Ovary (tissue), 10 donors: ENCODE measurements at places on chromosomes 1 and 21.

DNA sequence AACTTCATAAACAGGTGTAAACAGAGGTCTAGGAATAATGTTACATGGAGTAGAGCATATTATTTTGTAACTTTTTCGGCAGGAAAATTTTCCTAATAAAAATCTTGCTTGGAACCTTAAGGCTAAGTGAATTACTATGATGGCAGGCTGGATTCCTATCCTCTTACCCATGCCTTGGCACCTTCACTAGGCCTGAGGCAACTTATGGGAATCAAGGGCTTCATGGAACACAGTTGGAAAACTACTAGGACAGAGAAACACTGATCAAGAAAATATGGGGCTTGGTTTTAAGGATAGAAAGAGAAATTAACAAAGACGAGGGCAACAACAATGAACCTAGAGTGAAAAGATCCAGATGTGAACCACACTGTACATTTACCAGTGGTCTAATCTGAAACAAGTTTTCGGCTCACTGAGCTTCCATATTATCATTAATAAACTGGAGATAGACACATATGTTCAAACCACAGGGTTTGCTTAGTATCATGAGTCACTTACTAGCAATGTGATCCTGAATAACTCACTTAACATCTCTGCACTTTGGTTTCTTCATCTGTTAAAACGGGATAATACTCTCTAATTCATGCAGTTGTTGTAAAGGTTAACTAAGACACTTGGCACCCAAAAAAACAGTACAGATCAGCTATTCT, 68.5 kb downstream of the GPATCH2 start:
- DNase-seq = no peak

GRCh38 chr1:31289021-31289420, 7.6 kb downstream of the SNRNP40 start:
- no peak for DNase-seq

DNA sequence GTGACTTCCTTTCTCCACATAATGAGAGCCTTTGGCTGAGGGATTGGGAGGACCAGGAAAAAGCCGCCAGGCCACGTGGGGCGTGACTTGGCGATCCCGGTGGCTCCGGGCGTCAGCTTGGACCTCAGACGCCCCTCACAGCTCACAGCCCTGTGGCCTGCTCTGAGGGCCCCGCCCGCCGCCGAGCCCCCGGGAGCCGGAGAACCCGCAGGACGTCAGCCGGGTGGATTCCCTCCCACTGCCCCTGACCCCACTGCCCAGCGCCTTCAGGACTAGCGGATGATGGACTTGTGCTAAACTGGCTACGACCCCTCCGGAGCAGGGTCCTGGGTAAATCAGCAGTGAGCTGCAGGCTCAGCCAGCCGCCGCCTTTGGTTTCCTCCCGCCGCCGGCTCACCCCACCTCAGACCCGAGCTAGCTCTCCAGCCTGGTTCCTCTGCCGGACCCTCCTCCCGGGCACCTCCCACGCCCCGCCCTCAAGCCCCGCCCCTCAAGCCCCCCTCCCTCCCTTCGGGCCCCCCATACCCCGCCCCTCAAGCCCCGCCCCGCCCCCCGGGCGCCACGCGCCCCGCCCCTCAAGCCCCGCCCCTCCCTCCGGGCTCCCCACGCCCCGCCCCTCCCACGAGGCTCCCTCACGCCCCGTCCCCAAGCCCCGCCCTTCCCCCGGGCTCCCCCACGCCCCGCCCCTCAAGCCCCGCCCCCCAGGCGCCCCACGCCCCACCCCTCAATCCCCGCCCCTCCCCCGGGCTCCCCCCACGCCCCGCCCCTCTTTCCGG, 10.0 kb upstream of the FAAP20 start:
- DNase-seq = peak; percentile 89

GRCh38 chr1:6822530-6823359, 37.5 kb downstream of the CAMTA1 start:
- no peak for DNase-seq

- DNase-seq = no peak
Measured at GRCh38 chr1:68620571-68620970, 123.7 kb upstream of the DEPDC1 start.

DNA sequence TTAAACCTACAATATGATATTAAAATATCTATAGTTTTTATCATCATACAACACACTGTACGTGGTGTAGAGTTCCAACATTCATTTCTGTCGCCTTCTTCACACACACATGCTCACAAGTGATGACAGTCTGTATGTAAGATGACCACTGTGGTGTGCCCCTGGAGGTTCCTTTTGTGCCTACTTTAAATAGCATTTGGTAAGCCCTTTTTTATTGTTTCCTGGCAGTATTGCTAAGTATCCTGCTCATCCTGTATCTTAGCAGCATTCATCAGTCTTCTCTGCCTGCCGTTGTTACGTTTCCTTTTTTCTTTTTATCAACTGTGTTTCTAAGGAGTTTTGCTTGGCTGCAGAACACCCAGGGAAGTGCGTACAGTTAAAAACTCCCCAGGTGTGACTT, 231.4 kb downstream of the CHRM3 start:
- DNase-seq = no peak

DNA sequence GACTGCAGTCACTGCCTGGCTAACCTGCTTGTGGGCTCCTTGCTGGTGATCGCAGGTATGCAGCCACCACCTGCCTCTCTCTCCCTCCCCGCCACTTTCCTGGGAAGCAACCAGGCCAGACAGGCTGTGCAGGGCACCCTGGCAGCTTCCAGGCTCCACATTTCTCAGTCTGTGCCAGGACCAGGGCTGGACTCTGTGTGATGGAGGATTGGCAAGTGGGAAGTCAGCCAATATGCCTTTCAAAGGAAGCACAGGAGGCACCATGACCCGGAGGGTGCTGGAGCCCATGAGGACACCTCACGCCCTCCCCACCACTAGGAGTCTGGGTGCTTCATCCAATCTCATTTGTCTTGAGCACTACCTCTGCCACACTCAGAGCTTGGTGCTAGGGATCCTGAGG, 15.8 kb upstream of the DISP3 start:
- DNase-seq = no peak

DNA sequence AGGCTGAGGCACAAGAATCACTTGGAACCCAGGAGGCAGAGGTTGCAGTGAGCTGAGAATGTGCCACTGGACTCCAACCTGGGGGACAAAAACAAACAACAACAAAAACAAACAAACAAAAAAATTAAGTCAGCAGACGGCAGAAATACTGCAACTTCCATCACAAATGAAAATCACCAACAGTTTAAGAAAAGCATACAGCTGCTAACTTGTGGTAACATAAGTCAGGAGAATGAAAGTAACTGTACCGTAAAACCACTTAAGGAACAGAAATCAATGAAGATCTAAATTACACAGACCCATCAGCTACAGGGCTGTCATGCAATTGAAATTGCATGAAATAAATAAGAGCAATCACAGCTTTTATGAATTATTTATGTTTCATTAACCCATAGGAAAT, 25.0 kb downstream of the MCOLN2 start:
- DNase-seq = no peak

GRCh38 chr1:204287466-204287891, 72.2 kb downstream of the PLEKHA6 start:
- no peak for DNase-seq

- DNase-seq = no peak
Measured at GRCh38 chr1:32274646-32275340, 17.1 kb upstream of the HDAC1 start.

DNA sequence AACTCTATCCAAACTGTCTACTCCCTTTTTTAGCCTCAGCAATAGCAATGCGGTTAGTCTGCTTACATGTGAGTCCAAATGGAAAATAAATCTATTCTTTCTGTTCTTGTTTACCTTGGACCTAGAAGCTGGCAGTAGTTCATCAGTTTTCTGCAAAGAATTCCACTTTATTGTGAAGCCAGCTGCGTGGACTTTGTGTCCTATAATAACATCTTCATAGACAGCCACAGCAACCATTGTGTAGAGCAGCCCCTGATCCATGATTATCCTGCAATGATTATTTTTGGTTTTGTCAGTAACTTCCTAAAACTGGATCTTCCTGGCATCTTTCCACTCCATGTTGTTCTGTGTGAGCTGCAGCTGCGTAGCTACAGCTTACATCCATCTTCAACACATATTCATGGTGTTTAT, 408.7 kb downstream of the NUF2 start:
- DNase-seq = no peak

- DNase-seq = no peak
Measured at GRCh38 chr21:34807146-34807880, 138.5 kb downstream of the CLIC6 start.

GRCh38 chr1:8010080-8010664, 15.9 kb downstream of the ERRFI1 start:
- DNase-seq = no peak

DNA sequence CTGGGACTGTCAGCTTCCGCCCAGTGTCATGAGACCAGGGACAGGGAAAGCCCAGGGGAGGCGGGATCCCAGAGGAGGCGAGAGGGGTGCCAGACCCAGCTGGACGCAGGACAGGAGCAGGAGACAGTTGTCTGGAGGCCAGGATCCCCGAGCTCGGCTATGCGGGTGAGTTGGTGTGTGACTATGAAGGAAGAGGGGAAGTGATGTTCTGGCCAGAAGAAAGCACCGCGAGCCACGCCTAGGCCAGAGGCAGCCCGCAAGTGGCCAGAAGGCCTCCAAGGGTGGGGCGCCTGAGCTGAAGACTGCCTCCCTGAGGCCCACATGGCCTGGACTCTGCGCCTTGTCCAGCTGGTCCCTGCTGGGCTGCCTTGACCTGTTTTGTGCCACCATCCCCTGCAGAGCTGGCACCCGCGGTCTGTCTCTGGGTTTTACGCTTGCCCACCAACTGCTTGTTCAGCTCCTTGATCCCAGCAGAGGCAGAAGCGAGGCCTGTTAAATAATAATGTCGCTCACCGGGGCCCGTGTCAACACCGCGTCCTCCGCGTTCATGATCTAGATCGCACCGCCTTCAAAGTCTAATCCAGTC, 85.2 kb upstream of the ACTL8 start:
- no peak for DNase-seq

- DNase-seq = no peak
Measured at GRCh38 chr1:194809215-194809614, 1622.8 kb upstream of the B3GALT2 start.

GRCh38 chr1:160365325-160365724, 1.5 kb upstream of the NHLH1 start:
- DNase-seq = no peak

- no peak for DNase-seq
Measured at GRCh38 chr1:25001125-25001915, 71.2 kb upstream of the RUNX3 start.

- no peak for DNase-seq
Measured at GRCh38 chr1:113938192-113938591, 9.1 kb downstream of the HIPK1 start.

- DNase-seq = peak; percentile 39
Measured at GRCh38 chr1:117067533-117068370, 7.6 kb downstream of the TTF2 start.

DNA sequence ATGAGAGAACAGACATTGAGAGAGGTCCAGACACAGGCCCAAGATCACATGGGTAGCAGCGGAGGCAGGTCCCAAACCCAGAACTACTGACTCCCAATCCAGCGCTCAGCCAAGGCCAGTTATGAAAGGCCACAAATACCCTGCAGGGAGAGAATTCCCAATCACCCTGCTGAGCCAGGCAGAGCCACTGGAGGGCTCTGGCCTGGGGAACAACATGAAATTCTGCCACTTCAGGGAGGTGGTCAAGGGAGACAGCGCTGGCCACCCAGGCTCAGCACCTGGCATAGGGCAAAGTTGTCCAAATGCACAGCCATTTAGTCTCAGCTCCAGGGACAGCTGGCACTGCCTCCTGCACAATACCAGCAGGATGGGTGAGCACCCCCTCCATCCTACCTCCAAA, 27.5 kb downstream of the SLC9A1 start:
- DNase-seq = no peak

GRCh38 chr1:18288722-18289121, 181.1 kb downstream of the IGSF21 start:
- no peak for DNase-seq

DNA sequence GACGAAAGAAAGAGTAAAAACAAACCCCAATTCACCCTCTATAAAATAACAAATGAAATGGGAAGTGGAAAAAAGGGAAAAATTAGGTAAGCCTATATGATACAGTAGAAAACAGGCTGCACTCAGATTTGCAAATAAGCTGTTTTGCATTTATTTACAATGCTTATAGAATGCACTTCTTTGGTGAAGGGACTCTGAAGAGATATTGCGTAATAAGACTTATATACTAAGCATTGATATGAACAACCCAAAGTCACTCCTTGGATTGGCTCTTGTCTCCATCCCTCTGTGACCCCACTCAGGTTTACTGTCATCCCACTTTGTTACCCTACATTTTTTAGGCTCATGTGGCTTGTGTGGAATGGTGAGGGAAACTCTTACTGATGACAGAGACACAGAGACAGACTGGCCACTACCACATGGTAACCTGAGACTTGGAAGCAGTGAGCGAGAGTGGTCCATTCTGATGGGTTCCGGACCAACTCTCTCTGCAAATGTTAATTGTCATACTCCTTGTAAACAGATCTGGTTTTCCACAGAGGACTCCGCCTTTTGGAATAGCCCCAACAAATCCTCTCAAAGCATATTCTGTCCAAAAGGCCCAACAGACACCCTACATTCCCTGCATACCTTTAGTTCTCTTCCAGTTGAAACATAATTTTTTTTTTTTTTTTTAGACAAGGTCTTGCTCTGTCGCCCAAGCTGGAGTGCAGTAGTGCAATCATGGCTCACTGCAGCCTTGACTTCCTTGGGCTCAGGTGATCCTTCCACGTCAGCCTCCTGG, 11.0 kb downstream of the GSTM5 start:
- no peak for DNase-seq

GRCh38 chr1:100851726-100852125, 42.9 kb downstream of the EXTL2 start:
- no peak for DNase-seq

DNA sequence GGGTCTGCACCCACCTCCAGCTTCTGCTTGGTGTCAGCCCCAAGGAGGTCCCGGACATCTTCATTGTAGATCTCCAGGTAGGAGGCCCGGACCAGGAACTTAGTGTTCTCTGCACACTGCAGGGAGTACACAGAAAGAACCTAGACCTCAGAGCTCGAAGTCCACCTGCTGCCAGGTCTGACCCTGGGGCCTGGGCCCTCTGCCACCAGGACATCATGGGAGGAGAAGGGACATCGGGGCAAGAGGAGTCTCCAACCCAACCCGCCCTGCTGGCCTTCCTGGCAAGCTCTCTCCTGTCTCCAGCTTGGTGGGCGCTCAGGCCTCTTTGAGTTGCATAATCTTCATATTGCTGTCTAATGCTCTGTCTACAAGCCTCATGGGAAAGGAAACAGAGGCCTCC, 4.4 kb downstream of the KIF17 start:
- DNase-seq = no peak

GRCh38 chr1:159980786-159981185, 26.7 kb upstream of the SLAMF9 start:
- DNase-seq = no peak

GRCh38 chr1:36306210-36306901, at the start of gene SH3D21:
TSS of gene SH3D21 (plus strand) at chr1:36306368. CDS start at chr1:36306421, 53 bp downstream.
- peak; percentile 62 for DNase-seq
